ENCODE measurements at places on chromosomes 6 and 20.

GRCh38 chr6:31763619-31763940 lies 1.1 kb downstream of the SAPCD1 start:
- DNase-seq, result no peak

DNA sequence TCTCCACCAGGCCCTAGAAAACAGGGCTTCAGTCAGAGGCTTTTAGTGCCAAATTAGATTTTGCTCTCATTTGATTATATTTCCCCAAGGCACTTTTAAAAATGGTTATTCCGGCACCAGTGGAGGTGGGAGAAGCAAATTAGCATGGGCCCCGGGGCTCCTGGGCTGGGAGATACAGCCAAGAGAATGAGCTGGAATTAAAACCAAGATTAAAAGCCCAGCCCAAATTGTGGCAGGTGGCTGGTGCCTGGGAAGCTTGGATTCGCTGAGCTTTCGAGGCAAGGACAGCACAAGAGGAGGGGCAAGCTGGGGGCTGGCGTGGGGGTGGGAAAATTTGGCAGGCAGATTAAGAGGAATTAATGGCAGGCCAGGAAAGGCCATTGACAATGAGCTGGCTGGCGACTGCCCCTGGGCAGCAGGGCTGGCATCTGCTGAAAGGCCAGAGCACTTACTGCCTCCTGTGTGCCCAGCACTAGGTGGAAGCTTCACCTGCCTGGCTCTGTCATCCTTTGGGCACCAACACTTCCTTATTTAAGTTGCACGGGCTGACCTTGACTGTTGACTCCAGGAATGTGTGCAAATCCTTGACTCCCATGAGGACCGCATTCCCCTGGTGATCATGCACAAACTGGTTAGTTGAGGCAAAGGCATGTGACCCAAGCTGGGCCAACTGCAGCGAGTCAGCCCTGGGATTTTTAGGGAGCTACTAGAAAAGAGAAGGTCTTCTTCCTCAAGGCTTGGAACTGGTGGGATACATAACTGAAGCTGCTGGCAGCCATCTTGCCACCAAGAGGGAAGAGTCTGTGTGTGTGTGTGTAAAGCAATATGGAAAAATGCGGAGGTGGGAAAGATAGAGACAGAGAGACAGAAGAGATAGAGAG lies 76.1 kb downstream of the SULF2 start:
- DNase-seq, result no peak

- DNase-seq, result no peak
Measured at GRCh38 chr6:21199262-21199661, 394.3 kb upstream of the SOX4 start.

- no peak for DNase-seq
Measured at GRCh38 chr6:90329386-90330077, 32.9 kb upstream of the BACH2 start.

DNA sequence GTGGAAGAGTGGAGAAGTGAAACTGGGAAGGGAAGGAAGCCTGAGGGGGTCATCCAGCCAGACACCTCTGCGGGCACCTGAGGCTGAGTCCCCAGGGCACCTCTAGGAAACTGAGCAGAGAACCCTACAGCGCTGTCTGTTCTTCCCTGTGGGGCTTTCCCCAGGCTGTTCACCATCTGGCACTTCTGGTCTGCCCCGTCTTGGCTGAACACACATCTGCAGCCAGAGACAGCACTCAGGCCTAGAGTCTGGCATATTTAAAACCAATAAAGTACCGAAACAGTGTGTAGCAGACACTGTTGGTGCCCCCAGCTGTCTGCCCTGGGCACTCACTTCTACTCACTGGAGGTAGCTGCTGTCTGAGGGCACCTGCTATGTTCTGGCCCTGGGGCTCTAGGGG lies 9.4 kb upstream of the ARFGEF2 start:
- no peak for DNase-seq

DNA sequence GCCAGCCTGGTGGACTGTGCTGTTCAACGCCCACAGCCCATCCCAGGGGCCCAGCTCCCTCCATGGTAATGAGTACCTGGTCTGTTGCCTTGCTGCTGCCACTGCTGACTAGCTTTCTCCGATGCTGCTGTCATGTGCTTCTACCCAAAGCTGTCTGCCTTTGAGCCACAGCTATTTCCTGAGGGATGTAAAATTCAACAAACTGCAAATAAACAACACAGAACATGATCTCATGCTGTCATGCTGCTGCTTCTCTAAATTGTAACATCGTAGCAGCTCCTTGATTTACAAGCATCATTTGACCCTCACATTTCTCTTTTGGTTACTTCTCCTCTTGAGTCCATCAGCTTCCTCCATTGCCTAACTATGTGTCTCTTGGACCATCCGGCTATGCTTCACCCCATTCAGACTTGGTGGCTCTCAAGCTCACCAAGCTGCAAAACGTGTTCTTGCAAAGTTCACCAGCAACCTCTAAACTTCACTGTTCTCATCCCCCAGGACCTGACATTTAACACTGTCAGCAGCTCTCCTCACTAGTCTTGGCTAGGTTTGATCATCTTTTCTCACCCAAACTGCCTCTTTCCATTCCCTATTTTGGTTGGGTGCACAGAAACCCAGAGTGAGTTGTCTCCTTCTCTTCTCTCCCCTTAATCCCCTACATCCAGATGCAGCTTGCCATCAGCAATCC lies 54.6 kb downstream of the FYN start:
- no peak for DNase-seq

GRCh38 chr20:49862607-49863200 lies 50.1 kb downstream of the SLC9A8 start:
- no peak for DNase-seq

- DNase-seq, result no peak
Measured at GRCh38 chr6:150846641-150847040, 18.9 kb upstream of the MTHFD1L start.

DNA sequence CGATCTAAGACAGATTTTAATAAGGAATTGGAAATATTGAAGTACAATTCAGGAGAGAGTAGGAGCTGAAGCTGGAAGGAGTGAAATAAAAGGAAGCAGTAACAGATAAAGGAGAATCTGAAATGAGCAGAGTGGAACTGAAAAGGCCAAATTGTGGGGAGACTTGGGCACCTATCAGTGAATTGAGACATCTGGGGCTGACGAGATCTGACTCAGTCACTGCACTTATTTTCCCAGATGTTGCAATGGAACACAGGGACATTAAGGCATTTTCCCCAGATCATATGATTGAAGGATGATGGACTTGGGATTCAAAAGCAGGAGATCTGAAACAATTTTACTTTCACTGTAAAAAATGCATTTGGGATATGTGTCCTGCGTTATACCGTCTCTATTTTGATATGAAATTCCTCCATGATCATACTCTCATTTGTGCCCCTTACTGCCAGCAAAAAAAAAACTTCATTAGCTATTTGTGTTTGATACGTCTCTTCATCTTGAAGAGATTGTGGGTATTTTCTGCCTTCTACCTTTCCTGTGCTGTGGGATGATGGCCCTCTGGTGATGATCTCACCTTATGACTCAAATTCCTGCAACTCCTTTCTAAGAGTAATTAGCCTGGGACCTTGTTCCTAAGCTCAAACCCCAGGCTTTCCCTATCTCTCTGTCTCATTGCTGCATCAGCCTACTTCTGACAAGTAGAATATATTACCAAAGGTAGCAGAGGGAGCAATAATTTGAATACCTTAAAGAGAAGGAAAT lies 278.5 kb upstream of the MAN1A1 start:
- DNase-seq, result no peak

DNA sequence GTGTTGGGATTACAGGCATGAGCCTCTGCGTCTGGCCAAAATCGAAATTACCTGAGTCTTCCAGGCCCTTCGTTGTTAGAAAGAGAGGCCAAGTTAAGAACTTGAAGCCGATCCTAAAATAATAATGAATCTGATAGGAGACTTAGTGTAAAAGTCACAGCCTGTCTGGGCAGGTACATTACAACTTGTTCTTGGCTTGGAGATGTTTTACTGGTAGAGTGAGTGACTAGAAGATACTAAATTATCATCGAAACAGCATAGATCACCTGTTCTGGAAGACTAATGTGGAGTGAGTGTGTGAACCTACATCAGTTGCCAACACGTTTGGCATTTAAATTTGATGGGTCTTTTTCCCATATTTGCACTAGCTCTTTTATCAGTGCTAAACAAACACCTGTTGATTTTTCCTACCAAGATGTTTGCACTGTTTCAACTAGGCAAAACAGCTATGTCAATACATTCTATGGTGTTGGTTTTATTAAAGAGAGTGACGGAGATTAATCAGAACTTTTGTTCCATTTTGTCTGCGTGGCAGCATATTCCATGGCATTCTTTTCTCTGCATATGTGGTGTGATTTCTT lies 4.6 kb upstream of the TMEM217 start:
- DNase-seq, result no peak

- DNase-seq, result no peak
Measured at GRCh38 chr6:30547454-30547853, 8.8 kb downstream of the GNL1 start.

GRCh38 chr6:146287691-146288369 lies 255.8 kb upstream of the RAB32 start:
- no peak for DNase-seq

DNA sequence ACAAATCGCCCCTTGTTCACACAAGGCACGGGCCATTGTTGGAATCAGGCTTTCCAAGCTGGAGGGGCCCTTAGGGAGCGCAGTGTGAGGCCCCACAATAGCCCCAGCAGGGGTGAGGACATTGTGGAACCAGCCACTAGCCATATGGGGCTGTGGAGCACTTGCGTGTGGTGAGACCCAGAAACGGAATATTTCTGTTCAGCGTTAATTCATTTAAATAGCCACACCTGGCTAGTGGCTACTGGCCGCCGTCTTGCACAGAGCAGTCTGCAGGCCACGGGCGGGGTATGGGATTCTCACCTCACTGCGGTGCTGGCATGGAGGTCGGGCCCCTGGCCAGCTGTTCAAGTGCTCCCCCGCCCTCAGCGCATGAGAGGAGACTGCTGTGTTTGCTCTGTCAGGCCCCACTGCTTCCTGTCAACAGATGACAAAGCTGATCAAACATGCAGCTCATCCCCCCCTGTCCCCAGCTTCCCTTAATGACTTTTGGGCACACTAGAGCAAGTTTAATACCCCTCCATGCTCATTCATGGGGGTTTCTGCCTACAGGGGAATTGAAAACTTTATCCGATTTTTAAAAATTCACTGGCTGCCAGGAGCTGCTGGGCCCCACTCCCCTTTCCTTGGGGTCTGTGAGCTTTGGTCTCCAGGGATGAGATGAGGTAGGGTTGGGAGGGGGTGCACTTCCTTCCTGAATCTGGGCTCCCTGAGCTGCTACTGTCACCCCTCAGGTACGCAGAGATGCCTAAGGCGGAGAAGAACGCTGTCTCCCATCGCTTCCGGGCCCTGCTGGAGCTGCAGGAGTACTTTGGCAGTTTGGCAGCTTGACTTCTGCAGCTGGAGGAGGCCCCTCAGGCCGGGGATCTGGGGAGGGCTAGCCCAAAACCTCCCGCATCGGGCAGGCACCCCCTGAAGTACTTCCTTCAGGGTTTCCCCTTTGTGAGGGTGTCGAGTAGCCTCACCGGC lies 13.6 kb downstream of the ITPA start:
- no peak for DNase-seq

DNA sequence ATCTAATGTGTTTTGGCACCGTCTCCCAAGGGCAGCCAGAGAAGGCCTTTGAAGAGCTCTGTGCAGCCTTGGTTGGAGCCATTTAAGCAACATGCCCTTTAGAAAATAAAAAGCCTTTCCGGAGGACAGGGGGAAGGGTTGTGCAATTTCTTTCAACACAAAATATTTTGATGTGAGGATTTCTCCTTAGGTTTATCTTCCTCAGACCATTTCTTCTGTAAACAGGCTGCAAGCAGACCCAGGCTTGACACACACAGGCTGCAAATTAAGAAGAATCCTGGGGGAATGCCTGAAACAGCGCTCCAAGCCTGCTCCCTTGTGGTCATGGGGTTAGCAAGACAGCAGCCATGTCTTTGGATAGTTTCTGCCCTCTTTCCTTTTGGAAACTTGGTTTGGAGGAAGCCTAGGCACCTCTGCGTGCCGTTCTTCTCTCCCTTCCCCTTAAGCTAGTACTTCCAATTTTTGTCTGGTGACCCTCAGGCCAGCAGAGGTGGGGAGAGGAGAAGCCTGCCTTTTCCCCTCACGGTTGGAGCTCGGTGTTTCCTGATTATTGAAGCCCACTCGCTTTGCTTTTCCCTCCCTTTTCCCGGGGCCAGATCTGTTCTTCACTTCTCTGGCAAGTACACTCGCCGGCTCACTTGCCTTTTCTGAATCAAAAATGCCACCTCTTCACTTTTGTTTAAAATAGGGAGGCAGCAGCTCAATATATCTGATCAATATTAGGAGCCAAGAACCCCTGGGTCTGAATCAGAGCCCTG lies 39.6 kb upstream of the NOX3 start:
- no peak for DNase-seq

GRCh38 chr6:95670011-95670463 lies 92.7 kb downstream of the MANEA start:
- DNase-seq, result no peak

DNA sequence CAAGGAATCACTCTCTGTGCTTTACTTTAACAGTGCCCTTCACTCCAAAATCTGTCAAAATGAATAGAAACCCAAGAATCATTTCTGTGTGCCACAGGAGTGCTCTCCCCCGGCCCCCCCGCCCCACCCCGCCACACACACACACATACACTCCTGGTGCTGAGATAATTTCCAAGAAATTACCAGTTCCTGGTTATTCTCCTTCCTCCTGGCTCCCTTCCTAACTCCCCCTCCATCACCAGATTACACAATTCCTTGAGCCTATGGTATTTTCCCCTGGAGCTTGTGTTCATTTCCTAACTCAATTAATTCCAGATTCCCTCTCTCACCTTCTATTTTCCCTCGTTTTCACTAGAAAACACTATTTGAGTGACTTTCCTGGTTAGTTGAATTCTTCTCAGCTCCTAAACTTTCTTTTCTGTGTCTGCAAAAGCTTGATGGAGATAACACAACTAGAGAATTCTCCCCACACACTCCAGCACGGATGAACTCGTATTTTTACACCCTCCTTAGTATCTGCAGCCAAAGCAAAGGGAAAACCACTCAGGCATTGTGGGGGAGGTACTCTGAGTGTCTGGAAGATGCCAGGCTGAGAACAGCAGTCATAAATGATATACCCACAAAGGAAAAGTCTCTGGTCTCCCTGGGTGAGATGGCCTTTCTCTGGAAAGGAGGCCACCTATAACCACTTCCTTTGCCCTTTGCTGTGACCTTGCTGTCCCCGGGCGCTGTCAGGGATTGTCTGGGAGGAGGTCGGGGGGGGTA lies 1.9 kb upstream of the SLC24A3 start:
- no peak for DNase-seq

DNA sequence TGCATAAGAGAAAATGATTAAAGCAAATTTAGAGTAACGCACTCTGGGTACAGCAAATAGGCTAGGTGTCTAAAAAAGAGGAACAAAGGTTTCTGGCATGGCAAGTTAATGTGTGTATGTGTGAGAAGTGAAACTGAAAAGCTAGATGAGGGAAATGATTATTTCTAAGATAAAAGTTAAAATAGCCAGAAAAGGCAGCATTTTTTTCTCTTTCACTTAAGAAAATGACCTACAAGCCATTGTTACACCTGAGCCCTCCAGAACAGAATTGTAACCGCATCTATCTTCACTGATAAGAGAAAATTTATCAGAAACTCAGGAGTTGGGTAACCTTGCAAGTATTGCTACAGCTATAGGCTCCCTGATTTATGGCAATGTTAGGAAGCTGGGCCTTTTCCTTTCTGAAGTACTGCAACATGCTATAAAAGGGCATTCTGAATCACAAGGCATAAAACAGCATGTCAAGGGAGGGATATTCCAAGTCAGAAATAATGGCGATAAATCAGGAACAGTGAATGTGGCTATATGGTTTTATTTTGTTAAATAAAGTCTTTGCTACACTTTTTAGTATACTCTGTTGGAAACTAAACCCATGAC lies 395.3 kb downstream of the TBC1D32 start:
- no peak for DNase-seq

GRCh38 chr6:153028286-153028685 lies 25.8 kb upstream of the MTRF1L start:
- no peak for DNase-seq

GRCh38 chr6:130838951-130839350 lies 11.7 kb downstream of the SMLR1 start:
- DNase-seq, result no peak

Data from activated CD4-positive, CD25-positive, alpha-beta regulatory T cell treated with anti-CD3 and anti-CD28 coated beads, Interleukin-2, amount 50 U/mL, for 16 hours (primary cell).